ENCODE measurements at places on chromosomes 2 and 18. TPM values are rescaled to one million over a fixed set of nuclear protein-coding genes. Genes with fewer than 3 reads are reported as not detected.

- no peaks in the 10 kb centered on the region for H3K27me3 ChIP-seq
- no peaks in the 10 kb centered on the region for H3K36me3 ChIP-seq
- H3K4me1 ChIP-seq: no peaks in the 10 kb centered on the region
- no peak overlapping the region for H3K4me3 ChIP-seq
These were observed 271.8 kb downstream of the MBD2 start for GRCh38 chr18:53952700-53953099.

- no peaks in the 10 kb centered on the region for H3K27me3 ChIP-seq
- no peak overlapping the region for H3K4me3 ChIP-seq
- peaks cover 95% of the 10 kb centered on the region for H3K36me3 ChIP-seq
- no peaks in the 10 kb centered on the region for H3K4me1 ChIP-seq
- DNase-seq: no peak
- no peak overlapping the region for H3K27ac ChIP-seq
These were observed 24.2 kb downstream of the WDR75 start for GRCh38 chr2:189465478-189465877.

DNA sequence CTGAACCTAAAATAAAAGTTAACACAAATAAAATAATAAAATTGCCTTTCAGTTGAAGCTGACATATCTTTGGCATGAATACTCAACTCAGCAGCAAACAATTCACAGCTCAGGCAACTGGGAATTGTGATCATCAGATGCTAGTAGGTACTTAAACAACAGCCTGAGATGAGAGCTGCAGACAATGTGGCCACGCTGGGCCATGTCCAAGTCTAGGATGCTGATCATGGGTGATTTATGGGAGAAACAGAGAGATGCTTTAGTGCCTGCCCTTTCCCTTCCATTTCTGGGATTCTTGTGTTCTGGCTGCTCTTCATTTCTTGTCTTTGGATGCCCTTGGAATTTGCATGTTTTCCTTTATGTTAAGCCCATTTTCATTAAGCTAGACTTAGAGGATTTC is 212.4 kb upstream of the CWC22 start:
- H3K27me3 ChIP-seq: no peaks in the 10 kb centered on the region
- no peak overlapping the region for H3K27ac ChIP-seq
- no peaks in the 10 kb centered on the region for H3K4me1 ChIP-seq
- no peak for DNase-seq
- no peak overlapping the region for H3K4me3 ChIP-seq

DNA sequence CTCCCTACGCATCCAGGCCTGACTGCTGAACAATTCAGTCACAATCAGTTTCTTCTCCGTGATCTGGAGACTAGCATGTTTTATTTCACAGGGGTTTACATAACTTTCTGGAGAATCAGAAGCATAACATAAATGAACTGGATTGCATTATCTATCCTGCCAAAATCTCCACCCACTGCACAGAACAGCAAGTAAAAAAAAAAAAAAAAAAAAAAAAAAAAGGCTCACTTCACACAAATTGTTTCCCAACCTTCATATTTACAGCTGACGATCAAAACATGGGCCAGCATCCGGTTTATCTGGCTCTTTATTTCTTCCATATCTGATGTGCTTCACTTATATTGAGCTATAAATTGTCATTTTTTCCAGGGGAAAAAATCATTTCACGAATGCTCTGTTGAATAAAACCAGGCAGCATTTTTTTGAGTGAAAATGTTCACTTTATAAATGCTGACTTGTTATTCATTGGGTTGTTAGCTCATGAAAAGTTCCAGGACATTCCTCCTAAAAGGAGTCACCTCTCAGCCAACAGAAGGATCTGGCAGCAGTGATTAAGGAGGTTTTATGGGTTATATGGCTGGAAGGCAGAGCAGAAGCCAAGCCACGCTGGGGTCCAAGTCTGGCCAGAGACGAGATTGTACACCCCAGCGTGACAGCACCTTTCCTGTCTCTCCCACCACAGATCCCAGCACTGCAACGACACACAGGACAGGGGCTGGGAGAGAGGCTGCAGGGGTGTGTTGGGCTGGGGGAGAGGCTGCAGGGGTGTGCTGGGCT is 51.2 kb upstream of the GLI2 start:
- no peak overlapping the region for H3K27ac ChIP-seq
- no peaks in the 10 kb centered on the region for H3K4me1 ChIP-seq
- no peaks in the 10 kb centered on the region for H3K36me3 ChIP-seq

DNA sequence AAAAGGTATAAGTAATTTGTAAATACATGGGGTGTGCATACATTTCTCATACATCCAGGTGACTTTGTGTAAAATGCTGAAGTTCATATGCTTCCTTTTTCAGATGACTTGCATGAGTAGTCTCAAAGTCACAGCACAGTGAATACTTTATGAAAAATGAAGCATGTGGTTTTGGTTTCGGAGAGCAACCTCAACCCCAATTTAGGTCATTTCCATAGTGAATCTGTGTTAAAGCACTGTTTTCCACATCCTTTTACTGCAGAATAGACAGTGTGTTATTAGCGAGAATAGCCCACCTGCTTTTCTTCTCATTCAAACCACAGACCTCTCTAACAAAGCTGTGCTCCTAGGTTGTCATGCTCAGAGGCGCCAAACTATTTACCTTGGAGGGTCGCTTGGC is 204.4 kb upstream of the RASGRP3 start:
- no peak for DNase-seq
- no peaks in the 10 kb centered on the region for H3K36me3 ChIP-seq
- no peaks in the 10 kb centered on the region for H3K4me1 ChIP-seq
- H3K27me3 ChIP-seq: peaks cover 2% of the 10 kb centered on the region
- H3K27ac ChIP-seq: no peak overlapping the region

CHRNA1 gene
- polyA plus RNA-seq: 0.41 TPM

ARL5A gene
- 60.1 TPM for polyA plus RNA-seq

SULT1C3 gene
- not detected for polyA plus RNA-seq

Measured in CD4-positive, CD25-positive, alpha-beta regulatory T cell (primary cell).